ENCODE measurements at places on chromosomes 5 and 9.

DNA sequence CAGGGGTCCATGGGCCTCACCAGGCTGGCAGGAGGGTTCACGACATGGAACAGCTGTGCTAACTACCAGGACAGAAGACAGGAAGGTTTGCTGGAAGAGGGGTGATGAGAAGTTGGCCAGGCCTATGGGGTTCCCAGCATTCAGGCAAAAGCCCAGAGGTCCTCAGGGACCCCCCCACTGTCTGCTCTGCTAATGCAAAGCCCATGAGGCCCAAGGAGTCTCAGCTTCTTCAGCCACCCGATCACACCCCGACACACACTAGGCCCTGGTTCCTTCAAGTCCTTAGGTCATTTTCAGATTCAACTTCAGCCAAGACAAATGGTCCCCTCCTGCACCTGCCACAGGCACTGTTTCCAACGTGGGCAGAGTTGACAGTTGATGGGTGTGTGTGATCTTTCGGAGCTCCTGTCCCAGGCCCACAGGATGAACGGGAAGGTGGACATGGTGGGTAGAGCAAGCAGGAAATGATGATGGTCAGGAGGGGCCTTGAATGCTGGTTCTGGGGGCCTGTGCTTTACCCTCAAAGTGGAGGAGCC is 20.4 kb downstream of the ADAMTS2 start:
- no peak for DNase-seq

DNA sequence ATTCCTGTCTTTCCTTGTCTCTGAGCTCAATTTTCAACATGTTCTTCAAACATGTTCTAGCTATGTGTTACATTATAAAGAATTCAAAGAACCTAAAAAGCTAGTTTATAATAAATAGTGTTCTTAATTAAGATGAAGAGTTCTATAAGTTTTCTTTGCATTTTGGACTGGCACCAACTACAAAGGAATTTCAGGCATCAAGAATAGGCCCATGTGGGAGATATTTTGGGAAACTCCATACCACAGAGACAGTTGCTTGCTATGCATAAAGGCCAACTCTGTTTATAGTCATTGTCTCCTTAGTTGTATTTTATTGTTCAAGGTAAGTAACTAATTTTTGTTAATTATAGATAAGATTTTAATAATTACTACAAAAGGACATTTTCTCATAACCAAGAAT is 4.5 kb downstream of the SLF1 start:
- DNase-seq = no peak

DNA sequence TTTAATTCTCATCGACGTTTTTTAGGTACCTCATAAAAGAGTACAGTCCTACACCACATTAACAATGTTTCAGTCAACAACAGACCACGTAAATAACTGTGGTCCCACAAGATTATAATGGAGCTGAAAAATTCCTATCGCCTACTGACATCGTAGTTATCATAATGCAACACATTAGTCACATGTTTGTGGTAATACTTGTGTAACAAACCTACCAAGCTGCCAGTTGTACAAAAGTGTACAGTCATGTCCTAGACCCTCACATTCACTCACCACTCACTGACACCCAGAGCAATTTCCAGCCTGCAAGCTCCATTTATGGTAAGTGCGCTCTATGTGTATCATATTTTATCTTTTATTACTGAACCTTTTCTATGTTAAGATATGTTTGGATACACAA is 16.8 kb downstream of the GNAQ start:
- no peak for DNase-seq

DNA sequence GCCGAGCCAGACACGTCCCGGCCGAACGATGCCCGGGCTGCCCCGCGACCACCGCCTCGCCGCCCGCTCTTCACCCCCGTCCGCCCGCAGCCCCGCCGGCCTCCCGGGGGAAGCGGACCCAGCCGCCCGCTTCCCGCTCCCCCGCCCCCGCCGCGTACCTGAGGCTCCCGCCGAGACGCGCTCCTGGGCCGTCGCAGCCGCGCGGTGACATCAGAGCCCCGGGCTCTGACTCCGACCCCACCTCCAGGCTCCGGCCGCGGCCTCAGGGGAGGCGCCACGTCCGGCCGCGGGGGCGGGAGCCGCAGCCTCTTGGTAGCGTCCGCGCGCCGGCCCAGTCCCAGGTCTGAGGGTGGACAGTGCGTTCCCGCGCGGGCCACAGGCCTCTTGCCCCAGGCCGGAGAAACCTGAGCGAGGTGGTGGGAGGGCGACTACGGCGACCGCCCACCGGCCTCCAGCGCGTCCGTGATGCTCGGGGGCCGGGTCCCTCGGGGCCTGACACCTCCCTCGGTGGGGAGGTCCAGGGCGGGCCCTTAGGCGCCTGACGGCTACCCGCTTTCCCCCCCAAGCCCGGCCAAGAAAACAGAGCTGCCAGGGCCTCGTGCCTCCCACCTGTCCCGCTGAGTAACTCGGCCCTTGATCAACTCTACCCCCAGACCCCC is at the start of gene SHROOM1:
Gene SHROOM1 (minus strand): TSS at position 212 of the 659 bp plus-strand sequence. CDS start 4,507 bp downstream, outside the sequence.
- DNase-seq = no peak

DNA sequence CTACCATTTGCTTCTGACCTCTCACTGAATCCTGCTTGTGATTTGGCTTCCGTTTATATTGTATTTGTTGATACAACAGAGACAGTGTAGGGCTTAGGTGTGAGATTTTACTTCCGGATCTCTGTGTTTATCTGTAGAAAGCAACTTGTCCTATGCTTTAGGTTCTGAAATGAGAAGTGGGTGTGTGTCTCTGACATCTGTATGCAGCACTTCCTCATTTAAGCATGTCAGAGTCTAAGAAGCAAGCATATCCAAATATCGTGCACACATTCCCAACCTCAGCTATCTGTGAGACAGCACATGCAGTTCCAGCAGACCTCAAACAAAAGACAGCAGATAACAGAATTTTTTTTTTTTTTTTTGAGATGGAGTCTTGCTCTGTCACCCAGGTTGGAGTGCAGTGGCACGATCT is 16.3 kb downstream of the KLF9 start:
- peak; percentile 91 for DNase-seq

DNA sequence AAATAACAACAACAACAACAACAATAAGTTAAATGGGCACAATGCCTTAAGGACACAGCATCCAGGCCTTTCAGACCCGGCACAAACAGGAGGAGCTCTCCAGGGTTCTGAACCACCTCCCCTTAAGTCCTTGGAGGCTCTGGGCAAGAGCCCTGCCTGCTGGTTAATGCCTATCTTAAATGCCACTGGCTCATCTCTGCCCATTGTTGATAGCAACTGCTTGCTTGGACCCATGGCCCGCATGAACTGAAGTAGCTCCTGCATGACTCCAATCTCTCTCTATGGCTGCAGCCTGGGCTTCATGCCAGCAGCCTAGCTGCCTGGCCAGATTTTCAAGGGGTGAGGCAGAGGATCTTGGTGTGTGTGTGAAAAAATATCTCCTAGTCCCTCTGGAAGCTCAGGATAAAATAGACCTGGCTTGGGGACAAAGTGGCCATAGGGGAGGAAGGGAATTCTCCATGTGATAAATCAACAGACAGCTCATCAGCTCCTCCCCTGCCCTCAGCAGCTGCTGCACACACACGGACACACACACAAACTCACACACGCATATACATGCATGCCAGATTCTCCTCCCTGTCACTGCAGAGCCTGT is 27.4 kb downstream of the FAM219A start:
- peak; percentile 45 for DNase-seq

DNA sequence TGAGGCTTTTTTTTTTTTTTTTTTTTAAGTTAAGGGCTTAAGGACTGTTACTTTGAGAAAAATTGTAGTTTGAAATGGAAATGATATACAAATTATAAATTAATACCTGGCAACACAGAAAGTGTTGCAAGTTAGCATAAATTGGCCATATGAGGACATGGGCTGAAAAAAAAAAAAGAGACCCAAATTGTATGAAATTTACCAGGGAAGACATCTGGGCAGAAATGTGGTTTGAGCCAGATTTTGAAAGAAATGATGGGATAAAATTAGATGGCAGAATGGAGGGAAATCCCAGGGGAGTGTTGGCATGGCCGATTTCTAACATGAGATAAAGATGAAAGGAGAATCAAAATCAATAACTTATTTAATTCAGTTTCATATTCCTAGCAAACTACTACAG is 472.1 kb downstream of the CTNND2 start:
- no peak for DNase-seq

- DNase-seq = peak; percentile 32
Observed at GRCh38 chr9:115944166-115944948, 209.2 kb upstream of the PAPPA start.

DNA sequence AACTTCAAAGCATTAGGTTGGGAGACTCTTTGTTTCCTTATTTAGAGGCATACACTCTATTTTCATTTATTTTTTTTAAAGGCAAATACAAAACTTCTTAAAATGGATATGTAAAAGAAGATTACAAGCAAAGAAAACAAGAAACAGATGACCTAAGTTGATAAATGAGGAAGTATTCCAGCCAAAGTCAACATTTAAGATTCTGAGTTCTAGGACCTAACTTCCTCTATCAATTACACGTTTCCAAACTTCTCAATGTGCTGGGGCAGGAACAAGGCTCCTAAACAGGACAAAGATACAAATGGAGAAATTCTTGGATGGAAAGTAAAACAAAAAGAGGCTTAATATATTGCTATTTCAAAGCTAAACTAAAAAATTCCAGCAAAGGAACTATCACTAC is 89.5 kb downstream of the TLE1 start:
- peak; percentile 12 for DNase-seq

- DNase-seq = no peak
Observed at GRCh38 chr5:16926417-16926816, 9.7 kb downstream of the MYO10 start.

DNA sequence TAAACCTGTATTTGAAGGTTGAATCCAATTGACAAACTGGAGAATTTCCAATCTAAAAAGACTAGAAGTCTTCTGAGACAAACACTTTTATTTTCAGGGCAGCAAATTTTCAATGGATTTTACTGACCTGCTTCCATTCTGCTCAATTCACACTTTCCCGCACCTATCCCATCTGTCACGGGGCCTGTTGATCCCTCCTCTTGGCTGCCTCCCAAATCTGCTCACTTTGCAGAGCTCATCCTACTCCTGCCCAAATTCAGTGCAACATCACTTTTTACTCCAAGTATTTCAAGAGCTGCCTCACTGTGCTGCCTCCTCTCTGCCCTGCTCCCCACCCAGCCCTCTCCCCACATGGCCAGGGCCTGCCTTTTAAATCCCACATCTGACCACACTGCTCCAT is 35.1 kb downstream of the GOLM1 start:
- DNase-seq = no peak

DNA sequence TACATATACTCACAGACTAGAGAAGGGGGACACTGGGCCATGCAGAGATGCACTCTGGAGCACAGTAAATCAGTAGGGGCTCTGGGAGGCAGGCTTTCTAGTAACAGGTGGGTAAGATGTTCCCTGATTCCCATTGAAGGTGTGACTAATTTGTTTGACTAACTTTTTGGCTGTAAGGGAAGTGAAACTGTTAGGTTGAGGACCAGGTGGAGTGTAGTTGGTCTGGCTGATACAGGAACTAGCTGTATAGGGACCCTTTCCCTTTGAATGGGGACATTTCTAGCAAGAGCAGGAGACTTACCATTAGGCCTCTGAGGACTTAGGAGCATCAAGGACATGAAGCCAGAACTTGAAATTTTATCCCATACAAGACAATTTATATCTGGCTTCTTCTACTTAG is 989.6 kb upstream of the COX7C start:
- DNase-seq = no peak

GRCh38 chr5:132883261-132883834 is 9.9 kb downstream of the LEAP2 start:
- peak; percentile 80 for DNase-seq

DNA sequence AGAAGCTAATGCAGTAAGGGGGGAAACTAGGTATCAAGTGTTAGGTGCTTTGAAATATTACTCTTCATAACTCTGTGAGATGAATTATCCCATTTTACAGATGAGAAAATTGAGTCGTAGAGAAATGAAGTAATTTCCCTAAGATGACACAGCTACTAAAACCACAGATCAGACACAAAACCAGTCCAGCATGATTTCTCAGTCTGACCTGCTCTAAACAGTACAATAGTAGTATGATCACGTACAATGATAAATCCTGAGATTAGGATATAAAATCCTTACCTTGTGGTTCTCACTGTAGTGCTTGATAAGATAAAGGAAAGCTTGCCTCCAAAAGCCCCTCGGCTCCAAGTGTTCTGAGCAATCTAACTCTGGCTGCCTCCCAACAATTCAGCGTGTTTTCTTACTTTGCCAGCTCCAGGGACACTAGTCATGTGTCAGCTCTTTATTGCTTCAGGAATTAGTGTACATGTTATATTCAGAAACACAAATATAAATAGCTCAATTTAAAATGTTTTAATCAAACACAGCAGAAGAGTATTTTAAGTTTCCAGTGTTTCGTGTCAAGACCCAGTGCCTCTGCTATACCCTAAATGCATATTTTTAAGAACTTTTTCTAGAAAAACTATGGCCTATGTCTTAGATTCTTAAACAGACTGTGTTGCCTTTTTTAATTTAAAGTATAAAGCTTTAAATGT is 243.6 kb downstream of the DENND1A start:
- no peak for DNase-seq

GRCh38 chr9:128317629-128318028 is 4.6 kb downstream of the TRUB2 start:
- no peak for DNase-seq

DNA sequence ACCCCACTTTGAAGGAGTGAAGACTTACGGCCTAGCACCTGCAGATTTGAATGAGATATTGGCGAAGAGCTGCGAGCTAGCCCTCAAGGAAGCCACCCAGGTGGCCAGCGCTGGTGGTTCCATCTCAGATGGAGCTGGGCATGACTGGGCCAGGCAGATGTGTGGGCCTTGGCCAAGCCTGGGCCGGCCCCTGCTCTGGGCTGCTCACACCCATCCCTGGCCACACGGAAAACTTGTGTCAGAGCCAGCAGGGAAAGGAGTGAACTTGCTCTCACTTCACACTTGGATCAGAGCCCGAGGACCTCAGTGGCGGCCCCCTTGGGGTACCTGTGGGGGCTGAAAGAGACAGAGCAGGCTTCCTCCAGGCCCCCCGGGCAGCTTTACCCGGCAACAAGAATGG is 44.2 kb downstream of the ROPN1L start:
- DNase-seq = no peak

DNA sequence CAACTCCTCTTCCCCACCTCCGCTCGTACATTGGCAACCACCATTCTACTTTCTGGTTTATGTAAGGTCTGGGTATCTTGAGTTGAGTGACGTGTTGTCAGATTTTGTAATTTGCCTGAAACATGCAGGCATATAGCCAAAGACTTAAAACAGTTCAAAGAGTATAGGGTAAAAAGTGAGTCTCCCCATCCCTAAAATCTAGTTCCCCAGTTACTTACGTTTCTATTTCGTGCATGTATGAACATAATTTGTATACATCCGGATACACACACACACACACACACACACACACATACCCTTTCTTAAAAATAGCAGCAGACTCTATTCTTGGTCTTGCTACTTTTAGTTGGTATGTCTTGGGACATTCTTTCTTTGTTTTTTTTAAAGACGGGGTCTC is 915 bp downstream of the HSDL2 start:
- peak; percentile 60 for DNase-seq

GRCh38 chr5:31993165-31993961 is 180.8 kb downstream of the GOLPH3 start:
- no peak for DNase-seq

DNA sequence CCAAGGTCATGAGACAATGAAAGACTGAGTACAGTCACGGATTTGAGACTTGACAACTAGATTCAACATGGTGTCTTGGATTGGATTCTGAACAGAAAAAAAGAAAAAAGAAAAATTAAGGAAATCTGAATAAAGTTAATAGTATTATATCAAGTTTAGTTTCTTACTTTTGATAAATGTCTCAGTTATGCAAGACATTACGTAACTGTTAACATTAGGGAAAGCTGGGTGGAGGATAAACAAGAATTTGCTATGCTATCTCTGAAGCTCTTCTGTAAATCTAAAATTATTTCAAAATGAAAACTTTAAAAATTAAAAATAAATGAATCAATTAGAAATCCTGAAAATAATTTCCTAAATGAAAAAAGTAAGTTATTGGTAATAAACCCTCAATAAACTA is 14.4 kb upstream of the DCAF12 start:
- no peak for DNase-seq
